AG09319 (cell line): ENCODE measurements at places on chromosomes 5 and 9.

DNA sequence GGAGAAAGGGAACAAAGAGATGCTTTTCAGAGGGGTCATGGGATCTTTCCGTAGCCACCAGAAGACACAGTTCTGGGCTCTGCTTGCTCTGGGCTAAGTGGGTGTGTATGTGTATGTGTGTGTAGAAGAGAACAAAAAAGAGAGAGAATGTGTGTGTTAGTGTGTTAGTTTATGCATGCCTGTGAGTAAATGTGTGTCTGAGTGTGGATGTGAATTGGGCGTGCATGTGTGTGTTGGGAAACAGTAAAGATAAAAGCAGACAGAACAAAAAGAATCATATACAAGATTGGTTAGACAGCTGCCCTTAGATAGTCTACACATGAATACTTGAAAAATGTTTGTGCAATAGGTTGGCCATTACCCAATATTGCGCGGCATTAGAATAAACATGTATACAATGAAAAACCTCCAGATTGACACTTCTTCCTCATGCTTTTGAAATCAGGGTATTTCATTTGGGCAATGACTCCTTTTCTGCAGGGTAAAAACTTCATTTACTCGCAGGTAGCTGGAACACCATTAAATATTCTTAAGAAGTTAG lies 36.5 kb upstream of the HSPA9 start:
- no peak for DNase-seq

DNA sequence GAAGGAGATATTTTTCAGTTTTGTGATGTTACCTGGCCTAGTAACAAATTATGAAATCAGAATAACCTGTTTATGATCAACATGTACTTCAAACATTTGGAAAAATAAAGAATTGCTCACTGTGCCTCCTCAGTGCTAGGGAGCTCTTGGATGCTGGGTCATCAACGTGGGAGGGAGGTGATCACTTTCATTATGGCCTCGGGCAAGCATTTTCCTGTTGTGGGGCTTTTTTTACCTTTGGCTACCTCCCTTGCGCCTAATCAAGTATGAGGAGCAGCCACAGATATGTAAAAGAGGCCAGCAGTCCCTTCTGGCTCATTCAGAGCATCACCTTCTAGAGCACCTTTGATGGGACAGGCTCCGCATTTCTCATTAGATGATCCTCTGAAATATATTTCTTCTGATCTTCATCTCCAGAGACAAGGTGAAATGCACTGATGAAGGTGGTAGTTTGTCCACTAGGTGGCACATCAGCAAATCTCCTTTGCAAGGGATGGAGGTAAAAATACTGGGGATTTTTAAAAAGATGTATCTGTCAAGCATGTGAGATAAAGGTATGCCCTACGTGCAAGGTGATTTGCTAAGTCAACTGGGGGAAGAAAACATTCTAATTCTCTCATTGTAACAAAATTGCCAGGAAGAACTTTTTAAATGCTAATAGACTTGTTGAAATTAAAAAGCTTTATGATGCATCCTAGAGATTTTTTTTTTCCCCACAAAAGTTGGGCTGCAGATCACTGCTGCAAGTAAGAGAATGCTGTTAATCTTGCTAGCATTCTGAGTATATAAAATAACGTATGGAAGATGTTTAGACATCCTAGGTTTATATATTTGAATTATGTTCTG lies 218.2 kb downstream of the MAST4 start:
- peak; percentile 4 for DNase-seq

DNA sequence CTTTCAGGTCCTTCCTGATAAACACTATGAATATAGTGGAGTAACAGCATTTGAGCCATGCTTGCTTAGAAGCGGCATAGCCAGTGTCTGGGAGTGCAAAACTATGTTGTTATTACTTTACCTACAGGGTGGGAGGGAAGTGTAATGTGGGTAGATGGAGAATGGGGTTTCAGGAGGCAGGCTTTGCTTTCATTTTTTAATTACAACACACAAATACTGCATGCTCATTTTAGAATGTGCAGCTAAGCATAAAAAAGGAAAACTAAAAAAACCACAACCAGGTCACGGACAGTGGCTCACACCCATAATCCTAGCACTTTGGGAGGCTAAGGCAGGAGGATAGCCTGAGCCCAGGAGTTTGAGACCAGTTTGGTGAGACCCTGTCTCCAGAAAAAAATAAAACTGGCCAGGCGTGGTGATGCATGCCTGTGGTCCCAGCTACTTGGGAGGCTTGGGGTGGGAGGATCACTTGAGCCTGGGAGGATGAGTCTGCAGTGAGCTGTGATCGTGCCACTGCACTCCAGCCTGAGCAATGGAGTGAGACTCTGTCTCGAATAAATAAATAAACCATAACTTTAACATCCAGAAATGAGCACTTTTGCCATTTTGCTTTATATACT lies 20.2 kb downstream of the HAVCR1 start:
- DNase-seq = no peak

DNA sequence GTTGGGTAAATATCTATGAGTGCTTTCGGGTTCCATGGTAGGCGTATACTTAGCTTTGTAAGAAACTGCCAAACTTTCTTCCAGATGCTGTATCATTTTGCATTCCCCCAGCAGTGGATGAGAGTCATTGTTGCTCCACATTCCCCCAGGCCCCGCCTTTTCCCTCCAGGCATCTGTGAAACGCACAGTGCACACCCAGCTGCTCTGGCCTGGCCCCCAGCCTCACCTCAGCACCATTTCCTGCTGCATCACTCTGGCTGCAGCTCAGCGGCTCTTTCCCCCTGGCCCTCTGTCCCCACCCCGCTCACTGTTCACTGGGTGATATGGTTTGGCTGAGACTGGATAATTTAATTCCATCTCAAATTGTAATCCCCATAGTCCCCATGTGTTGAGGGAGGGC lies 76.6 kb upstream of the SPTLC1 start:
- DNase-seq = peak; percentile 42

GRCh38 chr5:20446121-20446520 lies 458.1 kb upstream of the CDH18 start:
- DNase-seq = no peak

- DNase-seq = no peak
Observed at GRCh38 chr9:122213589-122214413, 15.0 kb downstream of the LHX6 start.

DNA sequence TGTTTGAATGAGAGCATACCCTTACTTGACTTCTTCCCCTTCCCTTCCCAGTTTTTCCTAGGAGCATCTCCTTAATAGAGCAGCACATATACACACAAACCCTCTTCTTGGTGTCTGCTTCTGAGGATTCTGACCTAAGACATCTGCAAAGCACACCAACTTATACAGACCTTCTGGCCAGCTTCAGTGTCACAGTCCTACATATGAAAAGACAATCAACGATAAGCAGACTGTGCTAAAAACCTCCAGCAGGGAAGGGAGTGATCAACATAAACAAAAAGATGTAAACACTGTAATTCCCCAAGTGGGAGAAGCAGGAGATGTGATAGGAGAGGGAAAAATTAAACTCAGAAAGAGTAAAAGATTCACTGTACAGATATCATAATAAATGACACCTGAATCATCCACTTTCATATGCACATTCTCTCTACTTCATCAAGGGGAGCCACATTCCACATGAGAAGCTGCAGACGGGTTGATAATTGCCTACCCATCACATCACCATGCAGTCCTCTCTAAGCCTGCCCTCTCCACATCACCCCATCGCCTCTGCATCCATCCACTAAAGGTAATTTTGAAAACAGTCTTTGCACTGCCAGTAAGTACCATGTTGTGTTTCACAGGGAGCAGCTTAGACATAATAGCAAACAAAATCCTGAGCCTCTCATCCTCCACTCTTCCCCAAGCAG lies 13.0 kb downstream of the APBA1 start:
- no peak for DNase-seq

GRCh38 chr5:43609752-43610151 lies 6.8 kb downstream of the NNT start:
- no peak for DNase-seq

- no peak for DNase-seq
Observed at GRCh38 chr9:11500780-11501179, 888.0 kb upstream of the PTPRD start.

- DNase-seq = no peak
Observed at GRCh38 chr5:115453391-115454095, 91.0 kb downstream of the FEM1C start.

GRCh38 chr9:113164536-113165300 lies 13.9 kb downstream of the SLC31A2 start:
- DNase-seq = no peak

DNA sequence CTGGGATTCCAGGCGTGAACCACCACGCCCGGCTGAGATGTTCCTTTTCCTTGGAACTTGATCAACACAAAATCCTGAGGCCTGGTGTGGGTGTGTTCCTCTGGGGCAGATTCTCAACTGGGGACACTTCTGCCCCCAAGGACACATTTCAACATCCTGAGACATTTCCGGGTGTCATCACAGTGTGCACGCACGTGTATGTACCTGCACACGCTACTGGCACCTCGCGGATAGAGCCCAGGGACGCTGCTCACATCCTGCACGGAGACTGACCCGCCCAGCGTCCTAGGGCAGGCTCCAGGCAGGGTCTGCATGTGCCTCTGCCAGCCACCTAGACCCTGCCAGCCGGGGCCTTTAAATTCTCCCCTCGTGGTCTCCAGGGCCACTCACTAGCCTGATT lies 8.0 kb downstream of the SAPCD2 start:
- no peak for DNase-seq

GRCh38 chr5:77816686-77817085 lies 40.5 kb upstream of the TBCA start:
- no peak for DNase-seq

DNA sequence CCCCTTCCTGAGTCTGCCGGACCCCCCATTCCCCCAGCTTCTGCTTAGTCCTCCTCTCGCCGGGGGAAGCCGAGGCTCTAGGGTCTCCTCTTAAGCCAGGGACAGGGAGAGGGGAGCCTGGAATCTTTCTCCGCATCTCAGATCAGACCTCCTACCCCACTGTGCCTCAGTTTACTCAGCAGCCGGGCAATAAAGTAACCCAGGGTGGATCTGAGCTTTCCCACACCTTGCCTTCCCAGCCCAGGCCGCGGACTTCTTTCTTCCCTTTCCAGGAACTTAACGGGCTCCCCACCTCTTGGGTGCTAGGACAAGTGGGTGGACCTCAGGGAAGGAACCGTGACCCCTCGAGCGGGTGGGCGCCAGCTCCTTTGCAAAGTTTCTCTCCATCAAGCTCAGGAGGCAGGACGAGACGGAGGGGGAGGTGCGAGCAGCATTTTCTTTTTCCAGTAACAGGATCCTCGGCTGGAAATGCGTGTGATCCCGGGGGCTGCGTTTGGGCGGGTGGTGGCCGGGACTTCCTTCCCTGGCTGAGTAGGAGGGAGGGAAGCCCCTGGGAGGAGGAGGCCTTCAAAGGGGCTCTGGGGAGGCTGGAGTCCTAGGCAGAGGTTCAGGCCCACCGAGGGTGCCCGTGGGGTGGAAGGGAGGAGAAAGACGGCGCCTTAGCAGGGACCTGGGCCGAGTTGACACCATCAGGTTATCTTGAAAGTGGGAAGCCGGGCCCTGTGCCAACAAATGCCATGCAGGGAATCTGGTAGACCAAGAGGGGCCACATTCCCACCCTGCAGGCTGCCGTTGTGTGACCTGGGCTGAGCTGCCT lies 795 bp downstream of the DAB2IP start:
- DNase-seq = no peak

GRCh38 chr9:110058304-110058953 lies 149.5 kb downstream of the C9orf152 start:
- no peak for DNase-seq

GRCh38 chr5:38541174-38541725 lies 15.2 kb downstream of the LIFR start:
- no peak for DNase-seq

DNA sequence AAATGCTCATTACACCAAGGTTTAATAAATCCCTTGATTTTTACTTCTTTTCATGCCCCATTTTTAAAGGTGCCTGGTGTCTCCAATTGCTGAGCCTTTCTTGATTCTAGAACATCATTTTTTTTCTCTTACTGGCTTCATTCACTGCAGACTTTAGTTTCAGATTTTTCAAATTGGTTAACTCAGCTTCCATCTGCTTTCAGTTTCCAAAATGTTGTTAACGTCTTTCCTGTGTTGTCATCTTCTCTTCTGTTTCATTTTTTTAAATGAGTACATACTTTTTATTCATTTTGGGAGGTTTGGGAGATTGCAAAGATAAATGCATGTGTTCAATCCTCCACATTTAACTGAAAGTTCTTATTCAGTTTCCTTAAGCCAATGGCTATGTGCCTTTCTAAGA lies 126.4 kb upstream of the CCNG1 start:
- no peak for DNase-seq

- DNase-seq = no peak
Observed at GRCh38 chr9:107704774-107705173, 215.2 kb upstream of the KLF4 start.

GRCh38 chr9:136024286-136024685 lies 63.1 kb upstream of the UBAC1 start:
- no peak for DNase-seq

- no peak for DNase-seq
Observed at GRCh38 chr9:120447959-120448500, 131.9 kb downstream of the CDK5RAP2 start.

DNA sequence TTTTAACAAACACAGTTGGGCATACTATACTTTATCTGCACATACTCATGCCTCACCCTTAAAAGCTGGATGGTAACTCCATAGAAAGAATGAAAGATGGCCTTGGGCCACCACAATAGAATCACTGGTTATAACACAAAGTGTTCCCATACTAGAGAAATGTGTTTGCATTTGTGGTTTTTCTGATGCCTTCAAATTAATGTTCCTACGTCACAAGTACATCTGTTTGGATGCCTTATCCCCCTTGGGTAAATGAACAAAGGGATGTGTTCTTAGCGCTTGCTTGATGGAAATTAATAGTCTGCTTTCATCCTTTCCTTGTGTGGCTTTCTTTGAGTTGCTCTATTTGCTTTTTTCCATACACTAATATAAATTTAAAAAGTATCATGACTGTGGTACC lies 291.1 kb upstream of the PDE4D start:
- no peak for DNase-seq

DNA sequence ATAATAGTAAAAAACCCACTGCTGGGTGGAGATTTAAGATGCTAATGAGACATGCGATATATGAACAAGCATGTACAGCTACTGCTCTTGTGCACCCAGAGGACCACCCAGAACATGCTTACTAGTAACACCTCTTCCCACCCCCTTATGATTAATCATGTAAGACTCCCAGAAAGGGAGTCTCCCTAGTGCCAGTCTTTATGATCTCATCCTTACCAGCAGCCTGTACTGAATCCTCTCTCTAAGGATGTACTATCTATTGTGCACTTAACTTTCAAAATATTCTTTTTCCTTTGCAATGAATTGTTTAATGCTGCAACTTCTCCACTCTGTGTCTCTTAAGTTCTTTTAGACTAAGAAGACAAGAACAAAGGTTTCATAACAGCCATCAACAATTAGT lies 9.1 kb upstream of the MAT2B start:
- no peak for DNase-seq

- no peak for DNase-seq
Observed at GRCh38 chr5:170913573-170913972, 51.8 kb downstream of the RANBP17 start.

DNA sequence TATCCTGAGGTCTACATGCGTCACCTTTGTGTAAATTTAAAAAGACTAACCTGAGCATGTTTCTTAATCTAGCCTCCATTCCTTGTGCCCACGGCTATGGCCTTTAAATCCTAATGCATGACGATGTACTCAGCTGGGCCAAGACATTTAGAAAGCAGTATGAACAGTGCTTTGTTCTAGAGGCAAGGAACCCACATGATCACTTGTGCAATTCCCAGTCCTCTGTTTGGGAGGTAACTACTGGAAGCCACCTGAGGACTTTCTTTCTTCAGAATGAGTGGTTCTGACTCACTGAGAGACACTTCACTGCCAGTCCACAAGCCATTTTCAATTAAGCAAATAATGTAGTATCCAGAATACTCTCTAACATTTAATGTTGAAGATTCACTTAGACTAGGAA lies 181.3 kb downstream of the RAB3C start:
- DNase-seq = no peak
